ENCODE measurements at places on chromosomes 12 and 14.

DNA sequence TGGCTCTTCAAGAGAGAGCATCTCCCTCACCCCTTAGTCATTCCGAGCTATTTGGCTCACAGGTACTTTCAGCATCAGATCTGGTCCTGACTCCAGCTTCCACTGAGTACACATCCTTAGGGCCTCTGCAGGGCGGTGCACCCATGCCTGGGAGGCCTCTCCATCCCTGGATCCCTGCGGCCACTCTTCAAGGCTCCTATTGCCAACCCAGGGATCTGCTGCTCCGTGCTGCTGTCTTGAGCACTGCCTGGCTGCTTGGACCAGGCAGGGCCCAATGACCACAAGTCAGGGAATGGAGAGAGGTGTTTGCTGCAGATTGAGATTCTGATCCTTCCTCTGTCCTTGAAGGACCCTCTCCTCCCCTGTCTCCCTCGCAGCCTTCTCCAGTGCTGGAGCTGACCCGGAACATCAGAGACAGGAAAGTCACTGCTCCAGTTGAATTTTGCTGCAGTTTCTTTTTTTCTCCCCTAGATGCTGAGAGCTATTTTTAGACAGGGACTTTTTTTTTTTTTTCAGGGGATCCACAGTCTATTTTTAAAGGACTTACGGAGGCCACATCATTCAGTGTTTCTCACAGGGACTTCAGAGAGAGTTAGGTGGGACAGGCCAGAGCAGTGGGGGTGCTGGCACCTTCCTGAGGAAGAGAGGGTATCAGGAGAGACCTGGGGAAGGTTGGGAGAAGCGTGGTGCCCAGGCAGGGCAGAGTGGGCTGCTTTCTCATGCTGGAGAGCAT, 50.1 kb upstream of the KCNA1 start:
- DNase-seq, result no peak

GRCh38 chr12:7995266-7995963, 37.1 kb upstream of the FOXJ2 start:
- DNase-seq, result peak; percentile 93

GRCh38 chr12:111022386-111022785, 102.0 kb upstream of the MYL2 start:
- DNase-seq, result no peak

DNA sequence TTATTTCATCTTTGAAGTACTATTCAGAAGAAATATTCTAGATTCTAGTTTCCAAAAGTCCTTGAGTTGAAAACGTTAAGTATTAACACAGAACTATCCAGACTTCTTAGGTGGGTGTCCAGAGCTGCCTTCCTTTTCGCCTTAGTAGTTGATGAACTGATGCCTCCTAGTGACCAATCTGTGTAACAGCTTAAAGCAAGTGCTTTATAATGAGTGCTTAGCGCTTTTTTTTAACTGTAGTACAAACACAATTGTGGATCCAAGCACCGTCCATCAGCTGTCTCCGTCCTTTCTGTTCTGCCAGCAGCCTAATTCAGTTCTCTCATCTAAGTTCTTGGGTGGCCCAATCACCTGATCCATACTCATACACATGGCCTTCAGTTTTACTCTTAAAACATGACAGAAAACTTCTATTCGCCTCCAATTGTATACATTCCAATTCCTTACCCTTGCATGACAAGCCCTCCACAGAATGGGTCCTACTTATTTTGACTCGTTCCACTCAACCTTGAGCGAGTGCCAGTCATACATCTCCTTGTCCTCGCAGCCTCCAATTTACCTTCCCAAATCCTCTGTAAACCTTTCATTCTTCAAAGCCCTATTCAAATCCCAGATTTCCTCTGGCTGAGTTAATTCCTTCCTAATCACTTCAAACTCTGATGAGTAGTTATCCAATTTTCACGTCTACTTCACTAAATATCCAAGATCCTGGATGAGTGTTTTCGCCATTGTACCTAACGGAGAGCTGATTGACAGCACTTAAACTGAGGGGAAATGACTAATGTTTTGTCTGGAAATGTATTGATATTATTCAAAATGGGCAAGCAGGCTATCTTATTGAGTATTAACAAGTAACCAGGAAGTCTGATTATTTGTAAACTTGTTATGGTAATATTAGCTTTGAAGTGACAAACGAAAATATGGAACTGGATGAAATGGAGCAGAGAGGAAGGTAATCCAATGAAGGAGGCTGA, 5.8 kb upstream of the PHLDA1 start:
- peak; percentile 47 for DNase-seq

GRCh38 chr12:4089121-4089606, 184.4 kb upstream of the CCND2 start:
- DNase-seq, result no peak

All from CD4-positive, alpha-beta T cell treated with Interleukin-4 for 1 hour (primary cell).